ENCODE measurements at places on chromosomes 2 and 18.

GRCh38 chr2:6877402-6878304, at the start of gene RSAD2:
Gene RSAD2 (plus strand): TSS chr2:6877777. CDS start chr2:6877801, 24 bp downstream.
- DNase-seq: no peak

DNA sequence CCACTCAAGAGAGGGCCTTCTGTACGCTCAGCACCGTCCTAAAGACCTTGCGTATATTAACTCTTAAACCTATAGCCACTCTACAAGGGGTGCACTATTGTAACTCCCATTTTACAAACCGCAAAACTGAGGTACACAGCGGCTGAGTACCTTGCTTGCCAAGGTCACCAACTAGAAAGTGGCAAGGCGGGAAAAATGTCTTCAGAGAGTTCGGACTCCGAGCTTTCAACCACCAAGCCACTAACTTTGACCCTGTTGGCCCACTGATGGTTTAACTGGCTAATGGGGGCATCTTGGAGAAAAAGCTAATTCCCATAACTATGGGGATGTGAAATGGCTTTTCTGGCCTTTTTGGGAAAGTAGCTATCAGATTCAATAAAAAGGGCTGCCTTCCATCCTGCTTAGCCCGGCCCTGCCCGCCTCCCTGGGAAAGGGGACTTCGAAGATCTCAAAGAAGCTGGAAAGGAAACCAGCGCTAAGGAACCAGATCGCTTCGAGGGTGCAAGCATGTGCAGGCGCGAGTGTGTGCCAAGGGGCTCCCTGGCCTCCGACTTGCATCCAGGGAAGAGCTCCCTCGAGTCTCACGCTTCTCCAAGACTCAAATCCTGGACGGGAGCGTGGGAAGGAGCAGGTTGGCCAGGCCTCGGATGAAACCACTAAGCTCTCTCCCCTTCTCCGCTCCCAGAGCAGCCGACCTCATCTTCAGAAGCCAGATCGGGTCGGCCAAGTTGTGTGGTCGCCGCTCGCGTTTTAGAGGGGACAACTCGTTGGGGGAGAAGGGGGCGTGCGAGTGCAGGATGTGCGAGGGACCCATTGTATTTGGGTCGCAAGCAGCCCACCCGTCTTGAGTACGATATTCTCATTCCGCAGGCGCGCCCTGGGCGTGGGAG, 2.2 kb upstream of the SP5 start:
- DNase-seq: peak; percentile 71

- peak; percentile 82 for DNase-seq
Observed at GRCh38 chr2:119367472-119368099, 809 bp downstream of the DBI start.

GRCh38 chr2:16725549-16725948, 59.9 kb upstream of the CYRIA start:
- no peak for DNase-seq

GRCh38 chr2:156480376-156480775, 44.2 kb downstream of the GPD2 start:
- no peak for DNase-seq

DNA sequence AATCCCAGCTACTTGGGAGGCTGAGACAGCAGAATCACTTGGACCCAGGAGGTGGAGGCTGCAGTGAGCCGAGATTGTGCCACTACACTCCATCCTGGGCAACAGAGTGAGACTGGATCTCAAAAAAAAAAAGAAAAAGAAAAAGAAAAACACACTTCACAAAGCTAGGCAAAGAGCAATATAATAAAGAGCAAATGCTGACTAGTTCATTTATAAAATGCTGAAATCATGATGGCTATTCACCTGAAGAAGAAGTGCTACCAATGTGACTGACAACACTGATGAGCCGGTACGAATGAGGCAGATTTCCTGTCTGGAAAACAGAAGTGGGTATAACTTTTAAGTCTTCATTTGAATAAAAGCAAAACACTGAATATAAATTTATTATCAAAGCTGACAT, 37.9 kb downstream of the VIL1 start:
- no peak for DNase-seq

GRCh38 chr18:68648191-68648590, 66.7 kb downstream of the TMX3 start:
- DNase-seq: no peak

GRCh38 chr18:38369772-38370690, 804.4 kb upstream of the CELF4 start:
- no peak for DNase-seq

DNA sequence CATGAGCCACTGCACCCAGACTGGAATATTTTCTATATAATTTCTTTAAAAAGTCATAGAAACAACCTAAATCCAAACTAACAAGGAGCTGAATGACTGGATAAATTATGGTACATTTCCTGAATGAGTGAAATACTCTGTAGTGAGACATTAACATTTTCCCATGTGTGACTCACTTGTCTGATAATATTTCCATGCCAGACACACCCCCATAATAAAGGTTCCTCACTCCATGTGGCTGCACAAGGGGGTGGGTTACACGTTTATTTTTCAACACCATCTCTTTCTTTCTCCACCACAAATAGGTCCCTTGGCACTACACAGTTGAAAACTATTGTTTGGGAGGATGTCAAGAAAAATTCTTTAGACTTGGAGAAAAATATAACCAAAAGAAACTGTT, 266.3 kb upstream of the LYPD1 start:
- DNase-seq: no peak

- DNase-seq: no peak
Observed at GRCh38 chr2:17713291-17713690, 40.3 kb downstream of the SMC6 start.

DNA sequence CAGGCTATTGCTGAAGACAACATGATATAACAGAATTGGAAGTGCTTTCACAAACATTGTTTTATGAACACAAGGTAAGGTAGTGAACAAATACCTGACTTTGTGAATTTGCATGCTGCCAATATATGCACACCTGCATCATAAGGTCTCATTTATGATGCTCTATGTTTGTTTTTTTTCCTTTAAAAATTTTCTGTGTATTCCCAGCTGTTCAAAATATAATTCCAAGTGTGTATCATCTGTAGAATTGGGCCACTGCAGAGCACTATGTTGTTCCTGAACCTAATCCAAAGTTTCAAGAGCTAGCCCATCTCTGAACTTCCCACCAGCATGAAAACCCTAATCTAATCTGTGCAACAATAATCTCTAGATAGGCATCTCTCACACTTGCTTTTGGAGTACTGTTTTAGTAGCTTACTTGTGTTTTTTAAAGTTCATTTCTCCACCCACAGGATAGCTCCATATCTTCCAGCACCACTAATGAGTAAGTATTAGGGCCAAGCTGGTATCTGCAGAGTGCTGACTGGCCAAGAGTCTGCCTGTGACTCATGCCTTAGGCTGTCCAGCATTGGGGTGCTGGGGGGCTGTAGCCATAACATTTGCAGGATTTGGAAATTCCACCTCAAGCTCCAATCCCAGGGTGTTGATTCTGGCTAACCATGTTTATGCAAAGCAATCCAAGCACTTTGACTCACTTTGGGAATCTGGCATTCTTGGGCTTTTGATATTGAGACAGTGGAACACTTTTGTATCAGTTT, 208.2 kb upstream of the REV1 start:
- peak; percentile 10 for DNase-seq

DNA sequence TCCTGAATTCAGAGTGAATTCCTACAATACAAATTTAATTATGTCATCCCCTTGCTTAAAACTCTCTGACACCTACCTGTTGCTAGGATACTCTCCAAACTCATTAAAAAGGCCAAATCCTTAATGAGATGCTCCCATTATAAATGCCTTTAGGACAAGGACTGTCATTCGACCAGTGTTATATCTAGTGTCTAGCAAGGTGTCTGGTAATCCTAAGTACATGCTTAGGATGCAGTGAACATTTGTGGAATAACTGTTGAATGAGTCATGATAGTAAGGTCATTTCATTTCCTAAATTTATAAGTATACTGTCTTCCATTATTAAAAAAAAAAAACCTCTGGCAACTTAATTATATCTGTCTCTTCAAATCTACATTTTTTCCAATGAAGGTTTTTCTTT, 588.9 kb upstream of the NRXN1 start:
- DNase-seq: no peak

DNA sequence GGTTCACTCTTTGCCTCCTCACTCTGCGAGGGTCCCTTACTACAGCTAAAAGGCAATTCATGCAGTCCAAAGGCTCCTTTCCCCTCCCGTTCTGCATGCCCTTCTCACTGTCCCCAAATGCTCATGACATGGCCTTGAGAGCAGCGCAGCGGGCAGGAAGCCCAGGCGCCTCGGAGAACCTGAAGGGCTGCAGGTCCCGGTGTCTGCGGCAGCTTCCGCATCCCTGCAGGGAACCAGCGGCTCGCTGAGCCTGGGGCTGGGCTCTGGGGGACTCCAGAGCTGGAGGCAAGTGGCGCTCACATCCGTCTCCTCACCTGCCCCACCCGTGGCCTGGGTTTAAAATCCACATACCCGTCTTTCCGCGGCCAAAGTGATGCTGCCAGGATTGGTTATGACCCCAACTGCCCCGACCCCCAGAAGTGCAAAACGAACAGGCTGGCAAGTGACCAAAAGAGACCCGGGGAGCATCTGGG, 462 bp upstream of the CIDEA start:
- DNase-seq: no peak

DNA sequence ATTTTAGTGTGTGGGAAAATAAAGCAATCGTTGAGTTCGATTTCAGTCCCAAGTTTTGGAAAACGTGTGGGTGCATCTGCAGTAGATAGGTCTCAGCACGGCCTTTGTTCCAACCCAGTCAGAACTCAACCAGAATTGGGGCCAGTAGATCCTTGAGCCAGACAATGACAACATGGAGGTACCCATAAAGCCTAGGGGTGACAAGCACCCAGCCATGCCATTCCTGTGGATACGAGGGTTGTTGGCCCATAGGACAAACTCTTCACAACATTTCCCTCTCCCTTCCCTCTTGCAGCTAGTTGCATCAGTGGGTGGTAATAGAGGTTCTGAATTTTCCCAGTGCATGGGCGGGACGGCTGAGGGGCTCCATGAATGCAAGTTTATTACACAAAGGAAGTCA, 60.1 kb downstream of the ST3GAL5 start:
- DNase-seq: no peak

- DNase-seq: no peak
Observed at GRCh38 chr18:39480494-39481195, 1915.0 kb upstream of the CELF4 start.

DNA sequence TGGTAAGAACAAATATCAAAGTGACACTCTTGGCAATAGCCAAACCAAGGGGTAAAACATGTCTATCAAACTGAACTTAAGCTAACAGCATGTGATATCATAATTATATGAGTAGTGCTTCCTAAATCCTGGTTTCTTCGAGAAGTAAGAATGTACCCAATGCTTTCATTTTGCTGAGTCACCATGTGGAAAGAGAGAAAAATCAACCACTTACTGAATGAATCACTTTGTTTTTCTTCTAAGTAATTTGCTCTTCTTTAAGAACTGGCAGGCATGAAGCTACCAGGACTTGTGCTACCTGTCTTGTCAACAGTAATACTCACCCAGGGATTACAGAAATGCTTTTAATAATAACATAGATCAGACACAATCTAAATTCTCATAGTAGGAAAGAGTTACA, 19.0 kb upstream of the DUSP19 start:
- DNase-seq: no peak

GRCh38 chr18:70288851-70289328, at the start of gene SOCS6:
Gene SOCS6 (plus strand): TSS chr18:70289045. CDS start chr18:70324669, 35,624 bp downstream.
- peak; percentile 84 for DNase-seq

GRCh38 chr2:166410828-166411472, 35.2 kb upstream of the SCN9A start:
- DNase-seq: no peak

- DNase-seq: no peak
Observed at GRCh38 chr2:196809260-196809659, at the start of gene C2orf66. Gene C2orf66 (minus strand): TSS chr2:196809355. CDS start chr2:196809336, 19 bp downstream.

DNA sequence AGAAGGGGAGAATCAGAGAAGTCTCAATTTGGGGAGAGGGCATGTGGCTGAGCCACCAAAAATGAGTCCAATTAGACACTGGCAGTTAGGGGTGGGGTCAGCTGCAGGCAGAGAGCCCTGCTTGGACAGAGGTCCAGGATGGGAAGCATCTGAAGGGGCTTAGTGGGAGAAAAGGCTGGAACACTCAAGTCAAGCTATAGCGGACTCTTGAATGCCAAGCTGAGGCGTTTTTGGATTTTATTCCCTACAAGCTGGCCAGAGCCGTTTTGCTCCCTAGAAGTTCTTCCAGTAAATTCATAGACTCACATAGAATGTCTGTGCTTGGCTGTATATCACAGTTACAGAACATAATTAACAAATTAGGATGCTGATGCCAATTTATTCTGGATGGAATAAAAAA, 172.8 kb downstream of the ACOXL start:
- DNase-seq: no peak

- DNase-seq: no peak
Observed at GRCh38 chr2:181165199-181165868, 184.9 kb downstream of the UBE2E3 start.

GRCh38 chr18:37946324-37946723, 380.7 kb upstream of the CELF4 start:
- no peak for DNase-seq

- no peak for DNase-seq
Observed at GRCh38 chr2:155690785-155691184, 641.7 kb downstream of the NR4A2 start.

DNA sequence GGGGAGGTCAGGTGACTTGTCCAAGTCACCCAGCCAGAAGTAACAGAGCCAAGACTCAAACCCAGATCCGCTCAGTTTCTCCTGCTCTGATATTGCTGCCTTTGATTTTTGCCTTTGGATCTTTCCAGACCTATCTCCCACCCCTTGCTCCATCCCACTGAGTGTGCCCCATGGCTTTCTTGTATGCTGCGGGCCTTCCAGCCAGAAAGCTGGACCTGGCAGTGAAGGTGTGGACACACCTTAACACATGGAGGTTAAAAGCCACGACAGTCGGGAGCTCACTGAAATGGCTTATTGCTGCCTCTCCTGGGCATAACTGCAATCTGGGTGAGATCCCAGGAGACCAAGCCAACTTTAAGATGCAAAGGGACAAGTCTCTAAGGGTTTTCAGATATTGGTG, 86.7 kb downstream of the LONRF2 start:
- DNase-seq: no peak

DNA sequence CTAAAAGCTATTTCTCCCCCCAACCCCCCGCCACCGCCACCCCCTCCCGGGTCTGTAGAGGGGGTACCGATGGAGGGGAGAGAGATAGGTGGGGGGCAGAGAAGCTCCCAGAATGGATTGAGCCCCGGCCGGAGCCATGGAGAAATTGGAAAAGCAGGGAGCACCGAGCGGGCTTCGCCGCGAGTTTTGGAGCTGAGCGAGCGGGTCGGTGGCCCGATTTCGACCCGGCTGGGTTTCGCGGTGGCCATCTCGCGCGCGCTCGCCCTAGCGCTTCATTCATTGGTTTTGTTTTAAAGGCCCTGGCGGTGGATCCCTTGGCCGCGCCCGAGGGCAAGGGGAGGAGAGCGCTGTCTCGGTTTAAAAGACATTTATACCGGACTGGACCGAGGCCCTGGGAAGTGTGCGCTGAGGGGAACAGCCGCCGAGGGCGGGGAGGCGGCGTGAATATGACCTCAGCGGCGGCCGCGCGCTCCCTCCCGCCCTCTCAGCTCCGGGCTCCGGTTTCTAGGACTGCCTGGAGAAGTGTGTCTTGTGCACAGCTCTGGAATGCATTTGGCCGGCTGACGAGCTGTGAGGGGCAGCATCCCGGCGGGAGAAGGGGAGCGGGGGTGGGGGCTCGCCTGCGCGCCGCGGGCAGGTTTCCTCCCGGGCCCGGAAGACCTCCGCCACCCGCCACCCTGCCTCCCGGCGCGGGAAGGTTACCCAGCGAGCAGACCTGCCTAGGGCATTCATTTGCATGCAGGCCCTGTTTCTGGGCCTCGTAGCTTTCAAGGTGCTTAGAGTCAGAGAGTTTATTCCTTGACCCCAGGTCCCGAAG, 1.7 kb upstream of the SMAD7 start:
- DNase-seq: peak; percentile 90

- no peak for DNase-seq
Observed at GRCh38 chr2:187554011-187554703, at the start of gene TFPI. Gene TFPI (minus strand): TSS chr2:187554435. CDS start chr2:187503768, 50,667 bp downstream.

GRCh38 chr2:224611938-224612337, 26.8 kb upstream of the CUL3 start:
- DNase-seq: no peak
